PC-3 (cell line): ENCODE measurements at places on chromosomes 12 and 14. TPM values are rescaled to one million over a fixed set of nuclear protein-coding genes. Genes with fewer than 3 reads are reported as not detected.

KRT73 gene
- not detected in 2 replicates for total RNA-seq

ACSS3 gene
- total RNA-seq, result not detected in 2 replicates

TDRD9 gene
- total RNA-seq, result 0.07 and 0.12 TPM in 2 replicates

DNA sequence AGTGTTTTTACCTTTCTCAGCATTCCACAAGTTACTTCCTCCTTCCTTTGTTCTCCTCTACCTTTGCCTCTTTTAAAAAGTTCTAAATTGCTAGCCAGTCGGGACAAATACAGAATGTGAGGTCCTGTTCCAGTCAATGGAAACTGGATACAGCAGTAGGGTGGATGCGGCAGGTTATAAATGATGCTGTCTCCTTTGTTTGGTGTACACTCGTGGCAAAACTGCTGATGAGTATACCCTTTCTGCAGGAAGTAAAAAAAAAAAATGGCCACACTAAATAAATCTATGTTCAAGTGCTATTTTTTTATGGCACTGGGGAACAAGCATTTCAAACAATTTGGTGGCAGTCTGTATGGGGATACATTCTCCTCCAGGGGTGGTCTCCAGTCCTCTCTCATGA lies 27.5 kb downstream of the KLRK1 start:
- H3K27me3 ChIP-seq, result no peaks in the 10 kb centered on the region
- H3K27ac ChIP-seq, result peak overlapping the region; percentile 80
- H3K4me1 ChIP-seq, result peaks cover 49% of the 10 kb centered on the region
- DNase-seq, result no peak
- H3K4me3 ChIP-seq, result no peak overlapping the region

SERPINA12 gene
- total RNA-seq, result not detected in 2 replicates

- H3K4me1 ChIP-seq, result peaks cover 10% of the 10 kb centered on the region; the same call in 1 of the 2 replicates
- H3K27me3 ChIP-seq, result no peaks in the 10 kb centered on the region
- no peaks in the 10 kb centered on the region for H3K36me3 ChIP-seq
- no peak overlapping the region for H3K27ac ChIP-seq
These were observed 112.3 kb upstream of the KRR1 start for GRCh38 chr12:75623631-75624154.

- no peak overlapping the region for H3K27ac ChIP-seq
- H3K36me3 ChIP-seq, result no peaks in the 10 kb centered on the region
- DNase-seq, result peak; percentile 83
- no peak overlapping the region for H3K4me3 ChIP-seq
- peaks cover 13% of the 10 kb centered on the region for H3K4me1 ChIP-seq
These were observed 116.8 kb upstream of the PRICKLE1 start for GRCh38 chr12:42706321-42706720.

DNA sequence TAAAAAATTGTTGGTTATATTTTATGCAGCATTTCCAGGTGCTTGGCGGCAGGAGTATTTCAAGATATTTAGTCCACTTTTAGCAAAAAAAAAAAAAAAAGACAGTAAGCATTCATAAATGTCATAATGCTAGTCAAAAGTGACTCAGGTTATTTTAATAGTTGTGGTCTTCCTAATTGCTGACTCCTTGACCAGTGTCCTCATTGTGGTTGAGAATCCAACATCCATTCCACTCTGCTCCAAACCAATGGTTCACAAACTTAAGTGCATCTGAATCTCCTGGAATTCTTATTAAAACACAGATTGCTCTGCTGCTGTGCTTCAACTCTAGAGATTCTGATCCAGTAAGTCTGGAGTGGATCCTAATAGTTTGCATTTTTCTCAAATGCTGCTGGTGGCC lies 71.4 kb downstream of the AKAP6 start:
- H3K4me1 ChIP-seq, result peaks cover 49% of the 10 kb centered on the region
- H3K36me3 ChIP-seq, result no peaks in the 10 kb centered on the region
- no peak overlapping the region for H3K4me3 ChIP-seq

DNA sequence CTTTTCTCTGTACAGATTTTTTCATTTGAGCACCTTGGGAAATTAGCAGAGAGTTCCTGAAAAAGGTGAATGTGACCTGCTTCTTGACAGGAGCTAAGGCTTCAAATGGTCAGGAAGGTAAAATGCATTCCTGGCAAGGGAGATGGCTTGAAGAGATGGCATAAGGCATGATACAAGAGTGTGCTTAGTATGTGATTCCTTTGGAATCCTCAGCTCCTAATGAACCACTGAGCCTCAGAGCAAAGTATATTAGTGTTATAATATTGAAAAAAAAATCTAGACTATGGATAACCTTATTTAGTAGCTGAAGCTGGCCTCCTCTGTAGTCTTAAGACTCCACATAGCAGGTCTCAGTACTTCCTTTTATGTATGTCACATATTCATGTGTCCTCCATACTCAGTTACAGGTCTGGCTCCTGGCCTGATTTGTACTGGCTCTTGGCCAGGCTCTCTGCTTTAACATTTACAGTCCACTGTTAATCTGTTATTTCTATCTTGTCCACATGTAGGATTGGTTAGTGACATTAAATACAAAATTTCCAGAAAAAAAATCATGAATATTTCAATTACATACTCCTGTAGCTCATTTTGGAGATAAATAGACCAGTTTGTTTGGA lies 17.9 kb downstream of the TOGARAM1 start:
- no peaks in the 10 kb centered on the region for H3K27me3 ChIP-seq
- H3K27ac ChIP-seq, result no peak overlapping the region
- no peak for DNase-seq
- H3K4me3 ChIP-seq, result no peak overlapping the region

DNA sequence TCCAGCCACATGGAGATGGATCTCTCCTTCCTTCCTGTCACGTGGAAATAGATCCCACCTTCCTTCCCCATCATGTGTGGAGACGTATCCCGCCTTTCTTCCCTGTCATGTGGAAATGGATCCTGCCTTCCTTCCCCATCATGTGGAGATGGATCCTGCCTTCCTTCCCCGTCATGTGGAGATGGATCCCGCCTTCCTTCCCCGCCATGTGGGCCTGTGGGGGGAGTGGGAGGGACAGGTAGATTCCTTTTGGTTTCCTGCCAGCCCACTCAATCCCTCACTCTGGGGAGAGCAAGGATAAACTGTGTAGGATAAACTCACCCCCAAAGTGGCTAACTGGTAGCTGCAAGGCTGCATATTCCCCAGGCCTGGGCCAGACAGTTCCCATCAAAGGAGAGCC lies 31.7 kb upstream of the TDRD9 start:
- H3K27ac ChIP-seq, result no peak overlapping the region
- no peak overlapping the region for H3K4me3 ChIP-seq

DNA sequence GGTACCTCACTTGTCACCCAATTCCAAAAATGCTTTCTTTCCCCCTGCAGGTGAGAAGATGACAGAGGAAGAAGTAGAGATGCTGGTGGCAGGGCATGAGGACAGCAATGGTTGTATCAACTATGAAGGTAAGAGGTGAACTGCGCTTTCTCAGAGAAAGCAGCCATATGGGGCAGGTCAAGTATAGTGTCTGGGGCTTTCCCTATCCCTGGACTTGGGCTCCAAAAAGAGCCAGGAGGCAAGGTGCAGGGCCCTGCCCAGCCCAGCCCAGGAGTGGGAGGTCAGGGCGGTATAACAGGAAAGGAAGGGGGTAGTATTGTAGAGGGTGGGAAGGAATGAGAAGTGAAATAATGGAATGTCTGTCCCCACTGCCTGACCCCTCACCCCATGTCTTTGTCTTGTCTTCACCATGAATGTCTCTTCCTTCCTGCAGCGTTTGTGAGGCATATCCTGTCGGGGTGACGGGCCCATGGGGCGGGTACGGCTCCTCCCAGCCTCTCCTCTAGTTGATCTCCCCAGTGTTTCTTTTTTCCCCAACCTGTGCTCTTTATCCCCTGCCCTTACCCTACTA lies 2.1 kb downstream of the MYL6 start:
- peak overlapping the region; percentile 76 for H3K4me3 ChIP-seq
- peak; percentile 28 for DNase-seq
- H3K27ac ChIP-seq, result no peak overlapping the region
- no peaks in the 10 kb centered on the region for H3K27me3 ChIP-seq
- H3K4me1 ChIP-seq, result peaks cover 26% of the 10 kb centered on the region
- peaks cover 44% of the 10 kb centered on the region for H3K36me3 ChIP-seq
